Activated naive CD8-positive, alpha-beta T cell treated with anti-CD3 and anti-CD28 coated beads for 36 hours (primary cell): ENCODE measurements at places on chromosomes 6 and 20. TPM values are rescaled to one million over a fixed set of nuclear protein-coding genes. Genes with fewer than 3 reads are reported as not detected.

DNA sequence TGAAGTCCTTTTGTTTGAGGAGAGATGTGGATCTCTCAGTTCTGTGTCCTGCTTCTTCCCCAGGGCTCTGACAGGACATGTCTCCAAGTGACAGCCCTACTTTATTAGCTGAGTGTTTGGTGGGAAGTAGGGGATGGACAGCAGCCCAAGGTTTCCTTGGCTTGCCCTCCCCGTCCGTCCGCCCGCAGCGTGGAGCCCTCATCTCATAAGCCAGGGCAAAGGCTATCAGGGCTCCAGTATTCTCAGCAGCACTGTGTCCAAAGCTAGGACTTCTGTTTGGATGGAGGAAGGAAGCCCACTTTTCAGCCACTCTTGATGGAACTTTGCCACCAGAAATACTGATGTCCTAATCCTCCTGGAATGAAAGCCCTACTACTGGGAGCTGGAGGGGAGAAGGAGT lies 13.6 kb downstream of the CDC5L start:
- H3K4me3 ChIP-seq, result no peak overlapping the region
- peaks cover 19% of the 10 kb centered on the region for H3K4me1 ChIP-seq
- H3K27ac ChIP-seq, result no peak overlapping the region
- H3K27me3 ChIP-seq, result no peaks in the 10 kb centered on the region
- no peak for DNase-seq

DNA sequence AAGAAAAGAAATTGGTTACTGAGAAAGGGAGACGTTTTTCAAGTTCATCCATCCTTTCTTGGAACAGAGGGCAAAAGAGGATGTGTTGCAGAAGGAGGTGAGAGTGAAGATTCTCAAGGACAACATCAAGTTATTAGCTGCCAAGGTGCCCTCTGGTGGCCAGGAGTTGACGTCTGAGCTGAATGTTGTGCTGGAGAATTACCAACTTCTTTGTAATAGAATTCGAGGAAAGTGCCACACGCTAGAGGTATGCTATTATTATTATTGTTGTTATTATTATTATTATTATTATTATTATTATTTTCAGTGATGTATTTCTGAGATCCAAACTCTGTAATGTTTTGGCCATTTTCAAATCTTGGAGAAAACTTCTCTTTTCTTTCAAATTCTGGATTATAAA lies 197.0 kb downstream of the UTRN start:
- H3K27ac ChIP-seq, result no peak overlapping the region
- peaks cover 15% of the 10 kb centered on the region for H3K4me1 ChIP-seq
- peak; percentile 58 for DNase-seq
- peaks cover 14% of the 10 kb centered on the region for H3K36me3 ChIP-seq
- no peaks in the 10 kb centered on the region for H3K27me3 ChIP-seq
- H3K4me3 ChIP-seq, result no peak overlapping the region

DNA sequence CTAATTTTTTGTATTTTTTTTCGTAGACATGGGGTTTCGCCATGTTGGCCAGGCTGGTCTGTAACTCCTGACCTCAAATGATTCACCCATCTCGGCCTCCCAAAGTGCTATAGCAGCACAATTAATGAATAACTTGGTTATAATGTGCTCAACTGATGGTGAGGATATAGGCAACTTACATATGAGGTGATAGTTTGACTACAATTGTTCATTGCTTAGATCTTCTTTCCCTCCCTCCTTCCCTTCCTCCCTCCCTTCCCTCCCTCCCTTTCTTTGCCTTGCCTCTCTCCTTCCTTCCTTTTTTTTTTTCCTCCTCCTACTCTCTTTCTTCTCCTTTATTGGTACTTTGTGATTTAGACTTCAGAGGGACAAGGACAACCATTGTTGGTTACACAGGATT lies 151.2 kb downstream of the RNF144B start:
- no peak overlapping the region for H3K27ac ChIP-seq
- H3K4me1 ChIP-seq, result no peaks in the 10 kb centered on the region
- no peak overlapping the region for H3K4me3 ChIP-seq
- H3K27me3 ChIP-seq, result peaks cover 34% of the 10 kb centered on the region
- no peak for DNase-seq

DNA sequence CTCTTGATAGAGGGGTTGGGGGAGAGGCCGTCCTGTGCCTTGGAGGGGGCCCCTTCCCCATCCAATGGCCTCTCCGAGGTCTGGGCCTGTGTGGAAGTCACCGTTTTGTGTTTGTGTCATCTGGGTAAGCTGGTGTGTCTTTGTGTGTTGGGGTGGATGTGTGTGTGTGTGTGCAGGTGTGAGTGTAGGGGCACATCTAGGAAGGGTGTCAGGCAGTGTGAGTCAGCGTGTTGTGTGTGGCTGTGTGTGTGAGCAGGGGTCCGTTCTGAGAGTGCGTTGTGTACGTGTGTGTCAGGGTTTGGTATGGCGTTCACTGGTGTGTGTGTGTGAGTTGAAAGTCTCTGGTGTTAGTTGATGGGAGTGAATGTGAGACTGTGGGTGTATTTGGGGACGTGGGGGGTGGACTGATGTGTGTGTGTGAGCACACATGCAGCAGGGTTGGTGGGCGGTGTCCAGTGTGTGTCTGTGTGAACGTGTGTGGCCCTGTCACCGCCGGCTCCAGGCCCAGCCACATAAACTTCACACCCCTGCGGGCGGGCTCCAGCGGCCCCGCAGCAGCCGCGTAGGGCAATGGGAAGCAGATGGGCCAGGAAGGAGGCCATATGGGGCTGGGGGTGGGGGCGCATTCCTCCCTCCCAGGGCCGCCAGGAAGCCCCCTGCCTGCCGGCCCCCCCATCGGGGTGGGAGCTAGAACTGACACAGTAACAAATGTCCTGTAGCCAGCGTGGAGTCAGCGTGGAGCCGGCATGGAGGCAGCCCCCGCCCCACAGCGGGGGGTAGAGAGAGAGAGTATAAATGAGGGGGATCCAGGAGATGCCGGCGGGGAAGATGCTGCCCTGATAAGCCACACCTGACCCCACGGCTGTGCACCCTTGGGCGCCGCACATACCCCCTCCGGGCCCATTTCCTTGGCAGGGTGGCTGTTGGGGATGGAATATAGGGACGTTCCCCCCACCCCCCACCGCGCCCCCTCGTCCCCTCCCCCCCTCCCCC lies 32.1 kb downstream of the SNAI1 start:
- no peak overlapping the region for H3K27ac ChIP-seq
- DNase-seq, result no peak

DNA sequence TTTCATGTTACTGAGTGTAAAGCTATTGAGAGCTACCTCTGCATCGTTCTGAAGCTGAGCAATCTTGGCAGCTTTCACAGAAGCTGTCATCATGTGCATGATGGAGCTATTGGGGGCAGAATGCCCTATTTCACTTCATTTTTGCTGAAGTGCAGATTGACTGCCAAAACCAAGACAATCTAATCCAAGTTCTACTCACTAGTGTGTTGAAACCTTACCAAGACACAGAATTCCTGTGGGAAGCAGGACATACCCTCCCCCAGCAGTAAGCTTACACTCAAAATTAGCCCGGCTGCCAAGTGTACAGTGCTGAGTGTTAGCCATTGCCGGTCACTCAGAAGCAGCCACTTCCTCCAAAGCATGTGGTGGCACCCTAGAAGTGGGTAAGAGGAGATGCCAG lies 177.3 kb upstream of the TENT5A start:
- no peaks in the 10 kb centered on the region for H3K4me1 ChIP-seq
- no peak overlapping the region for H3K4me3 ChIP-seq
- DNase-seq, result no peak
- no peaks in the 10 kb centered on the region for H3K27me3 ChIP-seq
- no peak overlapping the region for H3K27ac ChIP-seq

DNA sequence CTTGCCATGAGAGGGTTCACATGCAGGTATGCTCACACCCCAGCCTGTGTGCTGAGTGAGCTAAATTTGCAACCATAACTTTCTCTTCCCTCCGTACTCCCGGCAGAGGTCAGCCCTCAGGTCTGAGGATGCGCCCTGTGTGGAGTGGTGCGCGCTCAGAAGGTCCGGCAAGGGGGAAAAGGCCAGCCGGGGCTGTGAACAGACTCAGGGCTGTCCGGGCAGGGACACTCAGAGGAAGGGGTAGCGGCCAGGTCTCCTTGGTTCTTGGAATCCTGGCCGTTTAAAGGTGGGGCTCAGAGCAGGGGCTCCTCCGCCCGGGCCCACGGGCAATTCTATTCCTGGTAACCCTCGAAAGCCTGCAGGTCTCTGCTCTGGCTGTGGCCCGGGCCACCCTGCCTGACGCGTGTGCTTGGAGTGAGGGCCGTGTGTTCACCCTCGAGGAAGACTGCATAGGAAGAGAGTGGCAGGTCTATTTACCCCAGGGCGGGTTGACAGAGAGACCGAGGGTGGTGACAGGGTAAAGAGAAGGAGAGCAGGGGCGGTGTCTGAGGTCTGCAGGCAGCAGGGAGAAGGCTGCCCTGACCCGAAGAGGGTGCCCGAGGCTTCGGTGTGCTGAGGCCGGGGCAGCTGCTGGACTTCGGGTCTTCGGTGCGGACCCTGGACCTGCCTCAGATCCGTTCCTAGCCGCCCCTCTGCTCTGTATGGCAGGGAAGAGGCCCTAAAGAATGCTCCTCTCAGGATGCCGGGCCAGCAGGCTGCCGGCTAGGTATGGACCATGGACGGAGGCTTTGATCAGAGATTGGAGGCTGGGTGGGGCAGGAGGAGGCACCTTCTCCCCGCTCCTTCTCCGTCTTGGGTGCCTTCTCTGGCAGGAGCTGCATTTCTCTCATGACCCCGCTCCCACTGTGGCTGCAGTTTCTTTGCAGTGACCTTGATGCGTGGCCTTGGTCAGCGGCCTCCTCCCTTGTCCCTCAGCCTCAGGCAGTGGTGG lies 131.1 kb upstream of the ARMC2 start:
- no peaks in the 10 kb centered on the region for H3K36me3 ChIP-seq
- H3K4me3 ChIP-seq, result no peak overlapping the region
- peaks cover 12% of the 10 kb centered on the region for H3K27me3 ChIP-seq
- H3K27ac ChIP-seq, result no peak overlapping the region

DNA sequence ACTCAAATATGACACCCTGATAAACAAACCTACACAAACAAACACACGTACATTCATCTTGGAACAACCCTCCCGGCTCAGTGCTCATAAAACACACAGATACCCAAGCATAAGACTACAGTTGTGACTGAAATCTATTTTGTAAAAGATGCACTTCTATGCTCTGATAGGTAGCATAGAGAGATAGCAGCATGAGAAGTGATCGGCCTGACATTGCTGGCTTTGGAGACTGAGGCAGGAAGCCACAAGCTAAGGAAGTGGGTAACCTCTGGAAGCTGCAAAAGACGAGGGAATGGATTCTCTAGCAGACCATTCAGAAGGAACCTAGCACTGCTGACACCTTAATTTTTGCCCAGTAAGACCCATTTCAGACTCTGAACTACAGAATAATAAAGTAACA lies 1.6 kb upstream of the RNF39 start:
- peaks cover 60% of the 10 kb centered on the region for H3K27me3 ChIP-seq
- DNase-seq, result no peak
- H3K4me1 ChIP-seq, result peaks cover 13% of the 10 kb centered on the region
- peaks cover 3% of the 10 kb centered on the region for H3K36me3 ChIP-seq
- H3K27ac ChIP-seq, result no peak overlapping the region

DNA sequence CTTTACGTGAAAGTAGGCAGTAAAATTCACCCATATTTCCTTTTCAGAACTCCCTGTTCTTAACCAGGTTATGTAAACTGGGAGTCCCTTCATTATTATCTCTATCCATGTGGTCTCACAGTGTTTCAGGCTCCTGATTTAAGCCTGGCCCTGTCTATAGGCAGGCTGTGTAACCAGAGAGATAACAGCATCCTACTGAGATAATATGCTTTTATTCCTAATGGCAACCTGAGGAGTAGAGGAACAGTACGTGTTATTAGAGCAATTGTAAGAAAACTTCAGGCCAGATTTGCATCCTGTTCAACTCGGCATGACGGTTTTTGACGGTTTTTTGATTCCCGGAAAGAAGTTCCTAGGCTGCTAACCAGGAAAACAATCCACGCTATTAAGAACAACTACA lies 16.9 kb downstream of the FUT9 start:
- H3K27me3 ChIP-seq, result no peaks in the 10 kb centered on the region
- H3K4me1 ChIP-seq, result no peaks in the 10 kb centered on the region
- H3K36me3 ChIP-seq, result no peaks in the 10 kb centered on the region
- DNase-seq, result no peak

GRCh38 chr6:56741472-56741871 lies 98.8 kb upstream of the DST start:
- no peaks in the 10 kb centered on the region for H3K36me3 ChIP-seq
- H3K4me3 ChIP-seq, result no peak overlapping the region
- no peak overlapping the region for H3K27ac ChIP-seq

Gene TAP2
- 216 TPM for total RNA-seq

Gene ARMH2
- not detected for total RNA-seq

Gene GINM1
- 19.1 TPM for total RNA-seq

Gene RIPOR2
- total RNA-seq, result 75.2 TPM

Gene C20orf204
- 2.5 TPM for total RNA-seq
